ENCODE measurements at places on chromosomes 13 and 19.

GRCh38 chr13:50842990-50843256 lies 569 bp downstream of the DLEU7 start:
- no peak for DNase-seq

GRCh38 chr19:22604571-22605274 lies 29.4 kb upstream of the ZNF492 start:
- no peak for DNase-seq

GRCh38 chr19:2840794-2841791 lies at the start of gene ZNF555:
Gene ZNF555 (plus strand): TSS chr19:2841475. CDS start chr19:2841573, 98 bp downstream.
- DNase-seq: peak; percentile 97

DNA sequence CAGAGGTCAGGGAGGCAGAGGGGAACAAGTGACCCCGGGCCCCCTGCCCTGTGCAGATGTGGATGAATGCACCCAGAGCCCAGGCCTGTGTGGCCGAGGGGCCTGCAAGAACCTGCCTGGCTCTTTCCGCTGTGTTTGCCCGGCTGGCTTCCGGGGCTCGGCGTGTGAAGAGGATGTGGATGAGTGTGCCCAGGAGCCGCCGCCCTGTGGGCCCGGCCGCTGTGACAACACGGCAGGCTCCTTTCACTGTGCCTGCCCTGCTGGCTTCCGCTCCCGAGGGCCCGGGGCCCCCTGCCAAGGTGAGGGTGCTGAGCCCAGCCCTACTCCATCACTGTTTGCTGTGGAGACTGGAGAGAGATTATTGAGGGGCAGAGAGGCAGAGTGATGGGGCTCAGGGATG lies 9.9 kb downstream of the LTBP4 start:
- DNase-seq: peak; percentile 44

DNA sequence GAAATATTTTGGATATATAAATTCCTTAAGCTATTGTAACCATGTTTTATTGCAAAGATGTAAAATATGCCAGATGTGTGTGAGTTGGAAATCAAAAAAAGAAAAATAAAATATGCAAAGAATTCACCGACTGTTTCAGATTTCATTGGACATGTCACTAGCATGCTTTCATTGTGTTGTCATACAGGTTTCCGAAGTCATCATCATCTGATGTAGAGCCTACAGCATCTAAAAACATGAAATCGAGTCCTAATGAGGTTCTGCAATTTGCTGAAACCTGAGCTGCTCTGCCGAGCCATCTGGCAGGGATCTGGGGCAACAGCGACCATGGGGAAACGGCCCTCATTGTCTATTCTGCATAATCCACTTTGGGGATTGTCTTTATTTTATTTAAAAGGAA lies 196.1 kb upstream of the MAB21L1 start:
- no peak for DNase-seq

DNA sequence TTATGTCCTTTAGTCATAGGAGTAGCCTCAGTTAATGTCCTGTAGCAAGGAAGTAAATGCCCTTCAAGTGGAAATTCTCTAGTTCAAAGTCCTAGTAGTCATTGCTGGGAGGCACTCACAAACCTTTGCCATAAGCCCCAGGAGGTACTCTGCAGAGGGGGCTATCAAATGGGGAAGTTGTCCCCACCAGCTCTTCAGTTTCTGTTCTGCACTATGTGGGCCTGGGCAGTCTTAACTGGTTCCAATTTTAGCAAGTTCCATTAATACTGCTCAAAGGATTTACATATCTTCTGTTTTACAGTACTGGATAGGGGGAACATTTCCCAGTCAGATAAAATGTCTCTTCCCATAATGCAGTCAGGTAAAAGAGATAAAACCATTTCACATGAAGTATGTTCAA lies 101.3 kb downstream of the B3GLCT start:
- no peak for DNase-seq

GRCh38 chr19:38890686-38891085 lies 8.7 kb downstream of the SIRT2 start:
- no peak for DNase-seq

DNA sequence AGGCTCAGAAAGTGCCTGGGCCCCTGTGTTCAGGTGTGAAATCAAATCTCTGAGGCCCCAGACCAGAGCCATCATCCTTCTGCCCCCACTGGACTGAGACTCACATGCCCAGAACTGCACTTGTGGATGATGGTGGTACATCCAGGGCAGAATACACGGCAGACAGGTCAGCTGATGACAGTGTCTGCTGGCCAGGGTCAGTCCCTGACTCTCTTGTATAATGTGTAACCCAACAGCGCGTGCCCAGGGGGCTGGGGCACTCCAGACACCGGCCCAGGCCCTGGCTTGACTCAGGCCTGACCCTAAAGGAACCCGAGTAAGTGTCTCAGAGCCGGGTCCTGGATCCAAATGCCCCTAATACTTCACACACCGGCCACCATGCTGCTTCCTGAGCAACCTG lies 37.4 kb upstream of the GATAD2A start:
- no peak for DNase-seq

GRCh38 chr13:59103004-59103768 lies 1060.5 kb downstream of the DIAPH3 start:
- no peak for DNase-seq

DNA sequence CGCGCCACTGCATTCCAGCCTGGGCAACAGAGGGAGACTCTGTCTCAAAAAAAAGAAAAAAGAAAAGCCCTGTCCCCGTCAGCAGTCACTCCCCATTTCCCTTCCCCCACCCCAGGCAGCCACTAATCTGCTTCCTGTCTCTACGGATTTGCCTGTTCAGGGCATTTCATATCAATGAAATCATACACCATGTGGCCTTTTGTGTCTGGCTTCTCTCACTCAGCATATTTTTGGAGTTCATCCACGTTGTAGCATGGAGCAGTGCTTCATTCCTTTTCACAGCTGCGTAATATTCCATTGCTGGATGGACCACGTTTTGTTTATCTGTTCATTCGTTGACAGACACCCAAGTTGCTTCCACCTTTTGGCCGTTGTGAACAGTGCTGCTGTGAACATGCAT lies 36.1 kb upstream of the KLF2 start:
- DNase-seq: no peak

DNA sequence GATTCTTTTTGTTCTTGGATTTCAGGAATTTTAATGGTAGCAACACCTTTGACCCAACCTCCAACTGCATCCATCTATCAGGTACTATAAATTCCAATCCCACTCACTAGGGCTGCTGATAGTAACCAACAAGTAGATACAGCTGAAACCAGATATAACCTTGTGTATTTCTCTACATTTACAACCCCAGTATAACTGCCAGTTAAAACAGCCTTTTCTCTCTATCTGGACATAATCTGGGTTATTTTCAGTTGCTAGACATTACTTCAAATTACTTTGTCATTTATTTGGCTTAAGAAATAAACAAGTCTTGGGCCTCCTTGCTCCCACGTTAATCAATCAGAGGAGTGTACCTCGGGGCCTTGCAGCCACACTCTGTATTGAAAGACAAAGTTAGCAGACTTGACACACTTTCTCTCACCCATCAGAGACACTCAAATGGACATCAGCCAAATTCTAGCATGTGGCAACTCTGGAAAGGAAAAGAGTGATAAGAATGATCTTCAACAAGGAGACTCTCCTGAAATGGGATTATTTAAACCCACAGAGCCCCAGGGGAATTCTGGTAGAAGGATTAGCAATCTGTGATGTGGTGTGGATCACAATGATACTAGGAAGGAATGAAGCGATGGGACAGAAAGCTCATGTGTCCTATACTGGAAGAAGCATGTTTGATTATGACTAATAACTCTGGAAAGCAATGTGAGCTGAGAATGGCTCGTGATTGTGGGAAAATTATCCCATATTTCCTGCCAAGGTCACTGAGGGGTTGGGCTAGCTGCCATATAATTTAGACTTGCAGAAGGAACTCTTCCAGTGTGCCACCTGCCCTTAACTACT lies 157.5 kb downstream of the FLT1 start:
- no peak for DNase-seq

DNA sequence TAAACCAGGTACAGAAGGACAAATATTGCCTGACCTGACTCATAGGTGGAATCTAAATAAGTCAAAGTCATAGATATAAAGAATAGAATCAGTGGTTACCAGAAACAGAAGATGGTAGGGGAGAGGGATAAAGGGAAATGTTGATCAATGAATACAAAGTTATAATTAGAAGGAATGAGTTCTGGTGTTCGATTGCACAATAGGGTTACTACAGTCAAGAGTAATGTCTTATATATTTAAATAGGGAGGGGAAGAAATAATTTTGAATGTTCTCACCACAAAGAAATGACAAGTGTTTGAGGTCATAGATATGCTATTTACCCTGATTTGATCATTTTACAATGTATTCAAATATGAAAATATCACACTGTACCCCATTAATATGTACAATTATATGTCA lies 1541.2 kb downstream of the SLITRK1 start:
- DNase-seq: no peak

DNA sequence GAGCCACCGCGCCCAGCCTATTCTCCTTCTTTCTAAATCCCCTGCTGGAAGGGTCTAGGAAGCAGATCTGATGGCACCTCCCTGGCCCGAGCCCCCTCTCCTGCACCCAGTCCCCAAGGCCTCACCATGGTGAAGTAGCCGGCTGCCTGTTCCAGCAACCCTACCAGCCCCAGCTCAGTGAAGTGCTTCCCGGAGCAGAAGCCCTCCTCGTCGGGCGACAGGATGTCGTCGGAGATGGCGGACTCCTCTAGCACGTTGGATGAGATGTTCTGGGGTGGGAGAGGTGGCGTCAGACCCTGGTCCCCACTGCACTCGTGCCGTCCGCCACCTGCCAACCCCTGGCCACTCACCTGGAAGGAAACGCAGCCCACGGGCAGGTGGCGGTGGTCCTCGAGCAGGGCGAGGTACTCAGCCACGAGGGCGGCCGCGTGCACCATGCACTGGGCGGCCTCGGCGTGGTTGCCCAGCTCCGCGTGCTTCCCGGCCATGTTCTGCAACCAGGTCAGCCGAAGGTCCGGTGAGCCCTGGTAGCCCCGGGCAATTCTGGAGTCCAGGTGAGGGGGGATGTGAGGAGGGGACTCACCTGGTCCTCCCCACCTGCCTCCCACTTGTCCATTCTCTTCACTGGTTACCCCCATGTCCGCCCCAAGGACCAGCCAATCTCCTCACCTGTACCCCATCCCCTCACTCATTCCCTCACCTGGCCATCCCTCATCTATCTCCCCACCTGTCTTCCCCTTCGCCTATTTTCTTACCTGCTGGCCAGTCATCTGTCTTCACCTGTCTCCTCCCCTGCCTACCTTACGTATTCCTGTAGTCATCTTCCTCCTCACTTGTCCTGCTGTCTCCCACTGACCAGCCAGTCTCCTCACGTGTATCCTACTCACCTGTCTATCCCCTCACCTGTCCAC lies 11.5 kb upstream of the KANK2 start:
- no peak for DNase-seq

- no peak for DNase-seq
These were observed 14.5 kb downstream of the MED25 start for GRCh38 chr19:49832556-49832955.

GRCh38 chr19:3980353-3981251 lies 4.7 kb downstream of the EEF2 start:
- no peak for DNase-seq

DNA sequence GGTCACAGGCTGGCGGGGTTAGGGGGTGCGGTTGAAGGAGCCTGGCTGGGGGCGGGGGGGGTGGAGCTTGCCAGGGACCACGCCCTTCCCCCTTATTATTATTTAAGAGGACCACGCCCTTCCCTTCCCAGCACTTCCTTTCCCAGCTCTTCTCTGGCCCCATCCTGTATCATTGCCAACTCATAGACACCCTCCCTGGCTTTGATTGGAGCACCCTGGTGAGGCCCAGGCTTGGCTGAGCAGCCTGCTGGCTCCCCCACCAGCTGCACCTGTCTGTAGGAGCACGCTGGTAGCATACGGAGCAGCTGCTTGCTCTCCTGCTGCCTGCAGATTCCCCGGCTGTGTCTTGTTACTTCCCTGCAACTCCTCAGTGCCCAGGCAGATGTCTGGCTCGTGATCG lies 62.5 kb upstream of the PDX1 start:
- DNase-seq: no peak

DNA sequence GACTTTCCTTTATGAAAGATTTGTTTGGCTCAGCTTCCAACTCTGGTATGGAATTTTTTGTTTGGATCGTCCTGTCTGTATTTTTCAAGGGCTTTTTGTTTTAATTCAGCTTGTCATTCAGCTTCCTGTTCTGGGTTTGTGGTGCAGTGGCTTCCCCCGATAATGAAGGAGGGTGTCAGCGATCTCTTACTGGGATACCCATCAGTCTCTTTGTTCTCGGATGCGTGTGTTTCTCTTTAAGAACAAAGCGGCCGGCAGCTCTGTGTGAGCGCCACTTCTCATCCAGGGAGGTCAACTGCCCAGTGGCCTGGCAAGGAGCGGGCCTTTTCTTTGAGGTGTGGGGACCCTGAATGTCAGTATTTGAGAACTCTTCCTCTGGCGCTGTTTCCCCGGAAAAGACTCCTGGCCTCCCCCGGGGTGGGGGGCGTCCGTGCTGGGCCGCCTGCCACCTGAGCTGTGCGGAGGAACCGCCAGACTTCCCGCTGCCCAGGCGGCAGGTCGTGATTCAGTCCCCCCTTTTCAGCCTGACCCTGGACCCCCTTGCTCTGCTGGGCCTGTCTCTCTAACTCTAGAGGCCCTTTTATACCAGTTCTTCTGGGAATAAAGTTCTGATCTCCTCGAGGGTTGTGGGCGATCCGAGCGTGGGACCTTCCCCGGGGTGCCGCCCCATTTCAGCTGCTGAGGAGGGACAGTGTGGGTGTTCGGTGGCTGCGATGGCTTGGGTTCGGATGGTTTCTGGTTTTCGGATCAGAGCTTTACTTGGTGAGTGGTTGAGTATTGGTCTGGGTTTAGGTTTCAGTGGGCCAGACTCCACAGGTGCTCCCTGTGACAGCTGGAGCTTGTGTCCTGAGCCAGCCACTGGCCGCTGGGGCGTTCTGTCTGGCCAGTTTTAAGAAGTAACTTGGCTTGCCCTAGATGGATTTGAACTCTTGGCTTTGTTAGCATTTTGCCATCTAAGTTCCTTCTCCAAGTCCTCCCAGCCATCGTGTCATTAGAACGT lies 3.4 kb downstream of the SF3A2 start:
- peak; percentile 51 for DNase-seq

- DNase-seq: peak; percentile 28
These were observed 56.2 kb upstream of the AKAP11 start for GRCh38 chr13:42215578-42216421.

GRCh38 chr19:15114153-15114540 lies 6.9 kb downstream of the SYDE1 start:
- DNase-seq: no peak

GRCh38 chr13:79468819-79469218 lies 12.1 kb upstream of the NDFIP2 start:
- DNase-seq: no peak

- no peak for DNase-seq
These were observed 25.5 kb upstream of the SLC1A5 start for GRCh38 chr19:46813839-46814358.

DNA sequence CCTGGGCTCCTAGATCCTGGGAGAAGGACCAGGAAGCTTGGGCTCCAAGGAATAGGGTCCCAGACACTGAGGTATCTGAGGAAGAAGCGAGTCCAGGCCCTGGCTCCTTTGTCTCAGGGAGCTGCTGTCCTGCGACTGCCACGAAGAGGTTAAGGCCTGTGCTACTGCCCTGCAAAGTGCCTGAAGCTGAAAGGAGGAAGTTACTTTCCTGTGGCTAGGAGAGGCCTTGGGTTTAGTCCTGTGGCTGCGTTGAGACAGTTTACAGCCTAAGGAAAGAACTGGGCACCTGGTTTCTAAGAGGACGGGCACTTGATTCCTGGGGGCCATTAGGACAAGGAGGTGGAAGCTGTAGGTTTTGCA lies 2.8 kb downstream of the MYADM start:
- no peak for DNase-seq

Measured in activated CD4-positive, alpha-beta T cell treated with anti-CD3 and anti-CD28 coated beads, Interleukin-10, Interleukin-2, amounts not matched to agents 100 ng/mL and 50 ng/mL, durations not matched to agents 16 hours and 8 hours (primary cell).